Right renal cortex interstitium (tissue), 3 donors: ENCODE measurements at places on chromosomes 6 and 20. TPM values are rescaled to one million over a fixed set of nuclear protein-coding genes. Genes with fewer than 3 reads are reported as not detected.

- no peak for DNase-seq
Observed at GRCh38 chr20:12110711-12111110, 193.0 kb downstream of the BTBD3 start.

Gene FAM50B
- polyA plus RNA-seq, result 11.0 TPM

DNA sequence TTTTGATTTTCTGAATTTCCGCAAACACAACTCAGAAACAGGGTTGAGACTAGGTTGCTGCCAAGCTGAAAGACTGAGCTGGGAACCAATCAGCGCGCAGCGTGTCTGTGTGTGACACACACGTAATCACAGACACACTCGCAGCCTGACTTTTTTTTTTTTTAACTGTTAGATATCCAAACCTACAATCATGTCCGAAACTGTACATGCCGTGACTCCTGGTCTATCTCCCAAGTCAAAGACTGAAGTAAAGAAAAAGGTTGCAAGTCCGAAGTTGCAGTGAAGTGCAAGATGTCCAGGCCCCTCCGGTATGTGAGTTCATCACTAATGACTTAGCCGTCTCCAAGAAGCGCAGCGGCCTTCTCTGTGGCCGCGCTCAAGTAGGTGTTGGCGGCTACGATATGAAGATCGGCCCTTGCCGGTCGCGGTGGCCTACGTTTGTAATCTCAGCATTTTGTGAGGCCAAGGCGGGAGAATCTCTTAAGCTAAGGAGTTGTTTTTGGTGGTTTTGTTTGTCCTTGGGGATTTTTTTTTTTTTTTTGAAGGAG is 108.2 kb downstream of the HFE start:
- DNase-seq, result no peak

DNA sequence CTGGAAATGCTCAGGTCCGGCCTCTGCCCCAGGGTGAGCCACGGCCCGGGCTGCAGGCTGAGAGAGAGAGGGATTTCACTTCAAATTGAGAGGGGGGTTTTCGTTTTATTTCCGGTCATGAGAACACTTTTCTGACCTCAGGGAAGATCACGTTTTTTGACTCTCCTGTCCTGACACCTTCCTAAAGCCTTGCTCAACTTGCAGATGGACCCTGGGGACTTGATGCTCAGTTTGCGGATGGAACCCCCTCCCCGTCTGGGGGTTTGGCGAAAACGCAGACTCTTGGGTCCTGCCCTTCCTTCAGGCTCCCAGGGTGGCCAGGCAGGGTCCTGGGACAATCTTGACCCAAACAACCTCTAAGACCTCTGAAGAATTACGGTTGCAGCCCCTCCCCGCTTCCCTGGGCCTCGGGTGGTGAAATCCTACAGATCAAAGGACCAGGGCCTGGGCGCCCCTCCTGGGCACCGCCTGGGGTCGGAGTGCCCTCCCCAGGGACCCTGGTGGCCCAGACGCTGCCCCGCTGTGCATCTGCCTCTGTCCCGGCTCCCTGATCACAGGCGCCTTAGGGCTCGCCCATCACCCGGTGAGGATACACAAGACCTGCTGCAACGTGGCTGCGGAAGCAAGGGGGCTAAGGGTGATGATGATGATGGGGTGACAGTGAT is 148.2 kb downstream of the ERMARD start:
- no peak for DNase-seq

DNA sequence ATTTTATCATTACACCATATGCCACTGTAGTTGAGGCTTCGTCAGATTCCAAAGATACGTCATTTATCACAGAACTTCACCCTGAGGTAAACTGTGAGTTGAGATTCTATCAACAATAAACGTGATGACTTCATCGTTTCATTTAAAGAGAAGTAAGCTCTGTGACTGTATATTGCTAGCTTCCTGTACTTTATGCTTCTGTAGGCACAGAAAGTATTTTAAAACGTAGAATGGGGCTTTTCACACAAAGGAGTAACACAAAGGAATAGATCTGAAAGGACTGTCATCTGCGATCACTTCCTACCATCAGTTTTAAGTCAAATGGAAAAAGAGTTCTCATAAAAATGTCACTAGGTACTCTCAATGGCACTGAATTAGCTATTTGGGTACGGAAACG is 234.4 kb upstream of the MCHR2 start:
- no peak for DNase-seq

DNA sequence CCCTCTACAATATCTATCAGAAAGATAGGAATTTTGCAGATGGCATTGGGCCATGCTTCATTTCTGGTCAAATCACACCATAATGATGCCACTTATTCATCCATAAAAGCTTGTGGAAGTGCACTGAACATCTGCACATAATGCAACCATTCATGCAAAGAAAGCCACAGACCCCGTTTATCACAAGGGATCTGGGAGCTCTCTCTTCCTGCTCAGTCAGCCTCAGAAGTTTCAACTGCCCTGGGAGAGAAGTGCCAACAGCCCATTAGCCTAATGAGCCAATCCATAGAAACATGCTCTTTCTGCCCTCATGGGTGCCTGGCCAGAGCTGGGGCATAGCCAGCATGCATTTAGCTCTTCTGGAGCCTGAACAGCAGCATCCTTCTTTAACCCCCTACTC is 85.8 kb downstream of the SLC35F1 start:
- no peak for DNase-seq

GRCh38 chr6:80478030-80478429 is 371.6 kb downstream of the BCKDHB start:
- DNase-seq, result no peak

GRCh38 chr6:42727087-42727611 is 4.8 kb upstream of the PRPH2 start:
- no peak for DNase-seq

GRCh38 chr6:39893286-39893685 is 41.0 kb downstream of the MOCS1 start:
- DNase-seq, result no peak

Gene GPANK1
- 31.0 TPM for polyA plus RNA-seq

DNA sequence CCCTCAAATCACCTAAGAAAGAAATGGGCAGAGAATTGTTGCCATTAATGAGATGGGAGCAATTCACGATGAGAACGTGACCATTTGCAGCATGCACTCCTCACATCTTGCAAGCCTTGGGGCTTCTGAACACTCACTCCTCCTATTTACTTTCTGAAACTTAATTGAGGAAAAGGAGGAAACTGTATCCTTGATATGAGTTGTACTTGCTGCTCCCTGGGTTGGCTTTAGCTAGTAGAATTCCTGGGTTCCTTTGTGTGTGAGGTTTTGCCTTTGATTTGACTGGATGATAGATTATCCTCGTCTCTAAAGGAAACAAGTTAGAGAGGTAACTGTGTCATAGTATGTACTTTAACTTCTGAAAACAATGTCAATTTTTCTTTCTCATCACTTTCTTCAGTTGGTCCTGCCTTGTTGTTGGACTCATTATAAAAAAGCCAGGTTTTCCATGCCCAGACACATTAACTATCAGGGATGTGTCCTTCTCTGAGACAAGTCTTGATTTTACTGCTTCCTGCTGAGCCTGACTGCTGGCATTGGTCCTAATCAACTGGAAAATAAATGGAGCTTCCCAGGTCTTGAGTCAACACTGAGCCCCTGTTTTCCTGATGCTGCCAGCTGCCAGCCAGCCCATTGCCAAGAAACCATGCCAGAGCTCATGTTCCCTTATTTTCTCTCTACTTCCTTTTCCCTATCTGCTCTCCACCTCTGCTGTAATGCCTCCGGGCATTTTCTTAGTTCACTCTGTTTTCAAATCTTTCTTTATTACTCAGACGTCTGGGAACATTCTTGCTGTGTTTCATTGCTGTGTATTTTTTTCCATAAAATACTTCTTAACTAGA is 6.0 kb upstream of the MRAP2 start:
- DNase-seq, result no peak

GRCh38 chr6:44635486-44635885 is 248.0 kb downstream of the CDC5L start:
- DNase-seq, result no peak

DNA sequence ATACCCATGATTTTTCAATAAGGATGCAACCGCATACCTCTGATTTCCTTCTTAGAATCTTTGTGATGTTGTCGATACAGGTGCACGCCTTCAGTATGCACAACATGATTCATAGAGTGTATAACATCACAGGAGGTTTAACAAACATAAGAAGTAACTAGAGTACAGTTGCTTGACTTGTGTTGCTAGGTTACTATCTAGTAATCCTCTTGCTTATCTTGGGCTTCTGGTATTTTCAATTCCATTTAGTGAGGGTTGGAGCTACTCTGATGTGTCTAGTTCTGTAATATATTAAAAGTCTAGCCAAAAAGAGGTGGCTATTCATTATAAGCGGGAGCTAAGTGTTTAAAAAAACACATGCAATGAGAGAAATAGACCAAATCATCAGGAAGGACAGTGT is 85.5 kb upstream of the TENT5A start:
- DNase-seq, result no peak

DNA sequence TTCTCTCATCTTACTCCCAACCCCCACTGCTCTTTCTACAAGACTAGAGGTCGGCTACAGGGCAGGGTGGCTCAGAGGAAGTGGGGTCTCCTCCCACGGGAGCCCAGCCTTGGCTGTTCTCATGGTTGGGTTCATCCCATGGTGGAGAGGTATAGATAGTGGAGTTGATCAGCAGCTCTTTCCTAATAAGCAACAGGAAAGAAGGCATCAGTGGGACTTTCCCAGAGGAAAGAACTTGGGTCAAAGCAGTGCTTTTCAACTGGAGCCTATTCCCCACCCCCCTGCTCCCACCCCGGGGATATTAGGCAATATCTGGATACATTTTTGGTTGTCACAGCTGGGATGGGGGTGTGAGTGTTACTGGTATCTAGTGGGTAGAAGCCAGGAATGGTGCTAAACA is 200.9 kb downstream of the NFATC2 start:
- DNase-seq, result no peak

GRCh38 chr6:108635505-108636226 is 74.9 kb downstream of the FOXO3 start:
- no peak for DNase-seq

GRCh38 chr6:110980227-110980626 is 1.6 kb upstream of the RPF2 start:
- DNase-seq, result no peak

DNA sequence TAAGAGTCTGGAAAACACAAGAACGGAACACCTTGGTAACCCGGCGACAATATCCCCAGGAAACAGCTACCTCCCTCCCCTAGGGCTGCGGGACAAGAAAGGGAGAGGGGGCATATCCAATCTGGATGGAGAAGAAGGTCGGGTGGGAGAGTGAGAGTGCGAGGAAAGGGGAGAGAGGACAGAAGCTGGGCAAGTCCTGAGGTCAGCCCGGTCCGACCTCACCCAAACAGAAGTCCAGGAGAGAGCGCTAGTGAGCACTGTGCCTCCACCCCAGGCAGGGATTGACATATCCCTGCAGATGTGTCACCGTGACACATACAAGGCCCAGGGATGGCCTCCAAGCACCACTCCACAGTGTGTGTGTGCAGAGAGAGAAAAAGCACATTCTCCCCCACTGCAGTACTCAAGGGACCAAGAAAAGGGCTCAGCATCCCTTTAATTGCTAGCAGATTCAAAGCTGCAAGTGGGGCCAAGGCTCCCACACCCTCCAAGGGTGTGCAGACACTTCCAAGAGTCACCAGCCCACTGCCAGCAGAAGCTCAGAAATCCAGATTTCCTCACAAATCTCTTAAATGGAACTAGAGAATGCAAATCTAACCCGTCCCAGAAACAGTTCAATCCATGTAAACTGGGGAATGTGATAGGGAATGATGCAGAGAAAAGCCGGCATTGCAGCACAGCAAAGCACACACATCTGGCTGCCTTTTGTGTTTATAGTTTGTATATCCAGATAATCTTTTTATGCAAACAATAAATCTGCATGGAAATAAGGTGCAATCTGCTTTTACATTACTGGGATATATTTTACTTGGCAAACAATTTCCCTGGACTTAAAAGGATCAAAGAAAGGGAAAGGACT is 3.1 kb downstream of the PXDC1 start:
- DNase-seq, result no peak

GRCh38 chr6:69265090-69265489 is 531.7 kb downstream of the LMBRD1 start:
- no peak for DNase-seq

DNA sequence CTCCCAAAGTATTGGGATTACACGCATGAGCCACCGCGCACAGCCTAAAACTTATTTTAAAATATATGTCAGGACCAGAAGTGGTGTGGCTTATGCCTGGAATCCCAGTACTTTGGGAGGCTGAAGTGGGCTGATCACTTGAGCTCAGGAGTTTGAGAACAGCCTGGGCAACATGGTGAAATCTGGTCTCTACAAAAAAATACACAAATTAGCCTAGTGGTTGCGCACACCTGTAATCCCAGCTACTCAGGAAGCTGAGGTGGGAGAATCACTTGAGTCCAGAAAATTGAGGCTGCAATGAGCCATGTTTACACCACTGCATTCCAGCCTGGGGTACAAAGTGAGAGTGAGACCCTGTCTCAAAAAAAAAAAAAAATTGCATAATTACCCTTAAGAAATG is 13.7 kb downstream of the PXT1 start:
- no peak for DNase-seq

Gene CDH4
- 5.8 TPM for polyA plus RNA-seq
